ENCODE measurements at places on chromosomes 11 and 22. TPM values are rescaled to one million over a fixed set of nuclear protein-coding genes. Genes with fewer than 3 reads are reported as not detected.

Gene PRAME
- not detected for polyA plus RNA-seq

GRCh38 chr11:61776561-61777075 lies 15.8 kb downstream of the TMEM258 start:
- peak; percentile 90 for DNase-seq

- no peak for DNase-seq
Measured at GRCh38 chr11:33719587-33719986, 16.6 kb downstream of the CD59 start.

DNA sequence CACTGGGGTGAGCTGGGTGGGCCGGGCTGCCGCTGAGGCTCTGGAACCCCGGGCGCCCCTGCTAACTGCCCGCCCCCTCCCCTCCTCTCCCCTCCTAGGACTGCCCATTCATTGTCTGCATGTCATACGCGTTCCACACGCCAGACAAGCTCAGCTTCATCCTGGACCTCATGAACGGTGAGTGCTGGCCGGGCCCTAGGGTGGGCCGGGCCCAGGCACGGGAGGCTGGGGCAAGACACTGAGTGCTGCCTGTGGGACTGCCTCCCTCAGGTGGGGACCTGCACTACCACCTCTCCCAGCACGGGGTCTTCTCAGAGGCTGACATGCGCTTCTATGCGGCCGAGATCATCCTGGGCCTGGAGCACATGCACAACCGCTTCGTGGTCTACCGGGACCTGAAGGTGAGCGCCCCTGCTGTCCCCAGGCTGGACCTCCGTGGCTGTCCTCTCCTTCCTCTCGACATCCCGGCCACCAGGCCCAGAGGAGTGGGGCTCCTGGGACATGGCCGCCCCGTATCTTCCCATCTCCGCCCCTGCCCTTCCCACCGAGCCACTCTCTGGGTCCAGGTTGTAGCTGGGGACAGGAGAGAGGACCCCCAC lies 7.5 kb upstream of the ANKRD13D start:
- no peak for DNase-seq

DNA sequence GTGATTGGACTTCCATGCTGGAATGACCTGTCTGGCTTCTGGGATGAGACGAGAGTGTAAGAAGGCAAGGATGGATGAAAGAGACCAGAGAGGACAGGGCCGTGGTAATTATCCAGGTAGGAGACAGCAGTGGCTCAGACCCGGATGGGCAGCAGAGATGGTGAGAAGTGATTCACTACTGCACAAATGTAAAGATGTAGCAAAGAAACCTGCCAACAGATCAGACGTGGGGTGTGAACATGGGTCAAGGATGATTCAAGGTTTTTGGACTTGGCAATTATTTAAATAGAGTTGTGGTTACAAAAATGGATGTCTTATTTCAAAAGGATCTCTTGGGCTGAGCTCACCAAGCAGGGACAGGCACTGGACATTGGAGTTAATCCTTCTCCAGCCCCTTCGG lies 32.7 kb downstream of the RIBC2 start:
- DNase-seq = no peak

DNA sequence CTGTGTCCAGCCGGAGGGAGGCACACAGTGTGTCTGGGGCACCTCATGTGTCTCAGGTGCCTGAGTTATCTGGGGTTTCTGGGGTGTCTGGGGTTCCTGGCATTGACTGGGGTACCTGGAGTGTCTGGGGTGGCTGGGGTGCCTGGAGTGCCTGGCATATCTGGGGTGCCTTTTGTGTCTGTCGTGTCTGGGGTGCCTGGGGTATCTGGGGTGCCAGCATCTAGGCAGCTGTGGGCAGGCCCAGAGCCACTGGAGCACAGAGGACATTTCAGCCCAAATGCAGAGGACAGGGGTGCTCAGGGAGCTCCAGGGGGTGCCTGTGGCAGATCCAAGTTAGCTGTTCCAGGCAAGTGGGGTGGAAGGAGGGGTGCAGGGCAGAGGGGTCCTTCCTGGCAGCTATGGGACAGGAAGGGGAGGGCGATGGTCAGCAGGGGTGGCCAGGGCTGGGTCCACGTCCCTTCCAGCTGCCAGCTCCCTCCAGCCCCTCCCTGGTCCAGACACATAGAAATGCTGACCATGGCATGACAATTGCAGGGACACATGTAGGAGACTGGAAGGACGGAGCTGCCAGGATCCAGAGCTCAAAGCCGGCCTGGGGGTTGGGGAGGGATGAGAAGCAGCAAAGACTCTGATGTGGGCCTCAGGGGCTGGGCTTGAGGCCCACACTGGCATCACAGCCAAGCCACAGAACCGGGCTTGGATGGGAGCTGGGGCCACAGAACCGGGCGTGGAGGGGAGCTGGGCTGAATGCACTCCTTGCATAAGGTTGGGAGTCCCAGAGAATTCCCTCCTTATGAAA lies 133.0 kb downstream of the BRD1 start:
- no peak for DNase-seq

DNA sequence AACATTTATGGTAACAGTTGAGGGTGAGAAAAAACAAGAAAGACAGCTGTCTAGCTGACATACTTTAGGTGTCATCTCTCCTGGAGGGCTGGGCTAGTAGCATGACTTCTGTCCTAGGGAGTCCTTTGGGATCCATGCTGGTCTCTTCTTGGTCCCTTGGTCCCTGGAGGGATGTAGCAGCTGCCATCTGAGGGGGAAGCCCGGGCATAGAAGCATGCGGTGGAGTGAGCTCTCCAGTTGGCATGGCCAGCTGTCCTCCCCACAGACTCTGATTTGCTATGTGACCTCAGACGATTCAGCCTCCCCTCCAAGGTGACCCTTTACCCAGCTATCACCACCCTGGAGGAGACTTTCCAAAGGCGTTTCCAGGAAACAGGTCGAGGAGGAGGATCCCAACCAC lies 28.7 kb downstream of the POU2F3 start:
- DNase-seq = no peak
